ENCODE measurements at places on chromosomes 6 and 20. TPM values are rescaled to one million over a fixed set of nuclear protein-coding genes. Genes with fewer than 3 reads are reported as not detected.

GRCh38 chr20:62571669-62572344 lies 70.5 kb upstream of the SLCO4A1 start:
- no peak for DNase-seq

GRCh38 chr6:110664933-110665332 lies 150.3 kb downstream of the CDK19 start:
- DNase-seq, result no peak

GRCh38 chr20:18637224-18637623 lies 49.4 kb downstream of the DTD1 start:
- DNase-seq, result no peak

DNA sequence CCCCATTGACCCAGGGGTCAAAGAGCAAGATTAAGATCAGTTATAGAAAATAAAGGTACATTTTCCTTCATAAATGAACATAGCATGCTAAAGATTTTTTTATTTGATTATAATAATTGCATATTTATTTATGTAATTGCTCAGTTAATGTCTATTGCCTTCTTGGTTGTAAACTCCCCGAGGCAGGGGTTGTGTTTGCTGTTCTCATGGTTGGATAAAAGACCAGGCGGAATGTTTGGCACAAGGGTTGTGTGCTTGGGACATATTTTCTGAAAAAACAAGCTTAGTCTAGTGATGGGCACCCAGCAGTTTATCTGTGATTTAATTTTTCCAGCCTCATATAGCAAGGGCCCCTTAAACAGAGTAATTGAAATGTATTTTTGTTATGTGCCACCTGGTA lies 47.5 kb upstream of the ZFP64 start:
- DNase-seq, result no peak

- DNase-seq, result no peak
Observed at GRCh38 chr20:4962241-4962855, 39.0 kb downstream of the SLC23A2 start.

DNA sequence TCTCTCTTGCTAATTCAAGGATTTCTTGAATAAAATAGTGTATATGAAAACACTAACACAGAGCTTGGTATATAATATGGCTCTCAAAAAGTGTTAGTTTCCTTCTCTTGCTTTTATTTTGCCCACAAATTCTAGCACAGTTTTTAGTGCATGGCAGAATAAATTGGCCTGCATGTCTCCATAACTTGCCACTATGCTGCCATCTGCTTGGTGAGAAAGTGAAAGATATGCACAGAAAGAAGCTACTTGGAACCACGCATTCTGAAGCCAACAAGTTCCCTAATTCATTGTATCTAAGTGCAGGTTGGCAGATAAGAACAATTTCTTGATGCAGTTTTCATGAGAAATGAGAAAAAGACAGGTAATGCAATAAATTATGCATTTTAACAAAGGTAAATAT lies 101.2 kb downstream of the EPHA7 start:
- DNase-seq, result no peak

GRCh38 chr20:20624914-20625313 lies 87.5 kb downstream of the RALGAPA2 start:
- no peak for DNase-seq

DNA sequence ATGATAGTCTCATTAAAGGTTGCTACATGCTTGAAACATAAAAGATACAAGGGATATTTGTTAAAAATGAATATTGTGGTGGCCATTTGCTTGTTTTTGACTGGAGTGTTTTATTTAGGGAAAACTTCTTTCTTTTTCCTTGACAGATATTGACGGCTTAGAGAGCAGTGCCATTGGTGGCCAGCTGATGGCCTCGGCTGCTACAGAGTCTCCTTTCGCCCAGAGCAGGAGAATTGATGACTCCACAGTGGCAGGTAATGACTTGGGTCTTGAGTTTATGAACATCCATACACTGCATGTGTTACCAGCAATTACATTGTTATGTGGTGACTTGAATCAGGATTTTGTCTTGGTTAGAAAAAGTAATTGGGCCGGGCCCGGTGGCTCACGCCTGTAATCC lies 67.5 kb upstream of the PBOV1 start:
- no peak for DNase-seq

DNA sequence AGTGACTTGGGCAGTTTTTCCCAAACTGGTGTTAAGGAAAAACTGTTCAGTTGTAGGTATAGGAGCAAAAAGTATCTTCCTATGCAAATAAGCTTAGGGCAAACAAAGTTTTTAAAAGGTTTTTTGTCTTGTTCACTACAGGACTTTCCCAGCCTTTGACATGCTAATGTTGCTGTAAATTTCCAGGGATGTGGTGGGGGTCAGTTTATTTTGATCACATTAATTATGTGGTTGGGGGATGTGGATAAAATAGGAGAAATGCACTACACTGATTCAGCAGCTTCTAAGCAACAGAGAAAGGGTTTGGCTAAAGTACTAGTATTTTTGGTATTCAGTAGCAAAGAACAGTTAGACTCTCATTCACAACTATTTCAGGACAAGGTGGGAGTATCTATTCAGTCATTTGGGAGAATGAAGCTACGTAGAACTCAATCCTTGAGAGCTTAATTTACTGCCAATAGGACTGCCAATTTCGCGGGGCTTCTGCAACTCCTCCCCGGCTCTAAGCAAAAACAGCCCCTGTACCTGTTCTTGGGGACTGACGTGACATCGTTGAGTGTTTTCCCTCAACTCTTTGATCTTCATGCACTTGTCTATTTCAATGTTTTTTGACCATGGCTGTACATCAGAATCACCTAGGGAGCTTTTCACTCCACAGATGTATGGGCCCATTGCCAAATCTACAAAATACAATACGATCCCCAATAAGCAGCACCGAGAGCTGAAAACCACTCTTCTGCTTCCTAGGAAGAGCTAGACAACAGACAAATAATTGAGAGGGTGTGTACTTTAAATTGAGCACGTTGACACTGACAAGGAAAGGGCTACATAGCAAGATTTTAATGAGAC lies 94.8 kb upstream of the NHSL1 start:
- DNase-seq, result no peak

- peak; percentile 13 for DNase-seq
Observed at GRCh38 chr20:44033344-44033743, 118.7 kb downstream of the TOX2 start.

GRCh38 chr6:123925350-123925749 lies 121.7 kb downstream of the NKAIN2 start:
- DNase-seq, result no peak

GRCh38 chr6:11486051-11486450 lies 51.5 kb upstream of the TMEM170B start:
- no peak for DNase-seq

- DNase-seq, result no peak
Observed at GRCh38 chr6:147861696-147862095, 353.2 kb downstream of the SAMD5 start.

GRCh38 chr6:162109480-162110050 lies 618.0 kb downstream of the PRKN start:
- DNase-seq, result no peak

DNA sequence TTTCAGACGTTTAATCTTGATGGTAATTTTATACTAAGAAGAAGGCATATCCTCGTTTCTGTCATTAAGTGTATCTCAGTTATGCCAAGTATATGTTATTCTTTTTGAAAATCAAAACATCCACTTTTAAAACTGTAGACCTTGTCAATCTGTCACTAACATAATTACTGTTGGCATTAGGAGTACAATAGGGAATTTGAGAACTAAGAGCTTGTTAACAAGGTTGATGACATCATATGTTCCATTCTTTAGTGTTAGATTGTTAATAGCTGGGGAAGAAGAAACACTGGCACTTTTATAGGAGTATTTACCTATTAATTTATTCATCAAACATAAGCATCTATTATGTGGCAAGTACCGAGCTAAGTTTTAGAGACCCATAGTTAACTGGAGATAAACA lies 76.2 kb downstream of the MAP3K4 start:
- no peak for DNase-seq

- no peak for DNase-seq
Observed at GRCh38 chr20:19692100-19692499, 66.0 kb upstream of the RIN2 start.

GRCh38 chr20:20568604-20569205 lies 143.7 kb downstream of the RALGAPA2 start:
- no peak for DNase-seq

- no peak for DNase-seq
Observed at GRCh38 chr6:68730291-68731054, 95.4 kb downstream of the ADGRB3 start.

DNA sequence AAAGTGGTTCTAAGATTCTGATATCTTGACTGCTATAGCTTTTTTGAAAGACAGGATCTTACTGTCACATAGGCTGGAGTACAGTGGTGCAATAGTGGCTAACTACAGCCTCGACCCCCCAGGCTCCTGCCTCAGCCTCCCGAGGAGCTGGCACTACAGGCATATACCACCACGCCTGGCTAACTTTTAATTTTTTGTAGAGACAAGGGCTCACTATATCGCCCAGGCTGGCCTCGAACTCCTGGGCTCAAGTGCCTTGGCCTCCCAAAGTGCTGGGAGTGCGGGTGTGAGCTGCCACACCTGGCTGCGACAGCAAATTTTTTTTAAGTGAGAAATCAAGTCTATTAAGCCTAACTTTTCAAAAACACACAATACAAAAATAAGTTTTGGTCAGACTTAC lies 106.6 kb downstream of the NOL4L start:
- peak; percentile 38 for DNase-seq

GRCh38 chr6:56062836-56063235 lies 184.5 kb downstream of the COL21A1 start:
- DNase-seq, result no peak

DNA sequence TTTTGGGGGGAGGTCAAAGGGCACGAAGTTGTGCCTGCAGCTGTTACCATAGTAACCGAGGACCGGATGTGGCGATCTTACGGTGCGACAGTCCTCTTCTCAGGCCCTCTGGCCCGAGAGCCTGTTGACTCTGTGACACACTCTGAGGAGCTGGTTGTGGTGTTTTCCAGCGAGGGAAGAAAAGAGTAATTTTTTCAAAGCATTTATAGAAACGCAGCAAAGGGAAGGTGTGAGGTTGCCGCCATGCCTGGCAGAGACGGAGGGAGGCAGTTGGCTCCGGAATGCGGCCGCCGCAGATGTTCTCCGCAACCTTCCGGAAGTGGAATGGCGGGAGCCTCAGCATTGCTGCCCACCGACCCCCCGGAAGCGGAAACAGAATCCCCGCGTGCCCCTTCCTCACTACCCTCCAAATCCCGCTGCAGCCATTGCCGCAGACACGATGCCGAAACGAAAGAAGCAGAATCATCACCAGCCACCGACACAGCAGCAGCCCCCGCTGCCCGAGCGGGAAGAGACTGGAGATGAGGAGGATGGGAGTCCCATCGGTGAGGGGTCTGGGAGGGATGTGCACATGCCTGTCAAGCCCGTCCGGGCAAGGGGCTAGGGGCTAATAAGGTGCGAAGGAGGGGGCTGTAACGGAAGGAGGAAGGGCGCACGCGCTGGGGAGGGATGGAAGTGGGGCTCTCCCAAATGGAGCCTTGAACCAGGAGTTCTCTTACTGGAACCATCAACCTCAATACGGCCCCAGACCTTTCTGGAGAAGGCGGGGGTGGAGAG lies at the start of gene PRR3:
Gene PRR3, plus strand, starts transcription at position 390 of the 777 bp plus-strand sequence. Its CDS starts 50 bp downstream, at position 440.
- peak; percentile 95 for DNase-seq

DNA sequence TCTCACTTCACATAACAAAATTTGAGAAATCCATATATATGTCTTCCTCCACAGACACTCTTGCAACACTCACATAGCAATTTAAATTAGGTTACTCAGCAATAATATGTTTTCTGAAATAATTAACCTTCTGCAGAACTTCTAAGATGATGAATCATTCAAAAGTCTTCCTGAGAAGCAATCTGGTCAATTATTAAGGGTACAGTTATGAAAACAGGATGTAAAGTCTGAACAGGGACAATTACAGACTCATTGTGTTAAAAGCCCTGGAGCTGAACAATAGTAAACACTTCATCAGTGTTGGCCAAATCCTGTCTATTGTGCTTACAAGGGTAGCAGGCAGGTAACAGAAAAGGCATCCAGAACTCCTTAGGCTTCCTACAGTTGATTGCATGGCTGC lies 75.4 kb downstream of the FILIP1 start:
- DNase-seq, result no peak

DNA sequence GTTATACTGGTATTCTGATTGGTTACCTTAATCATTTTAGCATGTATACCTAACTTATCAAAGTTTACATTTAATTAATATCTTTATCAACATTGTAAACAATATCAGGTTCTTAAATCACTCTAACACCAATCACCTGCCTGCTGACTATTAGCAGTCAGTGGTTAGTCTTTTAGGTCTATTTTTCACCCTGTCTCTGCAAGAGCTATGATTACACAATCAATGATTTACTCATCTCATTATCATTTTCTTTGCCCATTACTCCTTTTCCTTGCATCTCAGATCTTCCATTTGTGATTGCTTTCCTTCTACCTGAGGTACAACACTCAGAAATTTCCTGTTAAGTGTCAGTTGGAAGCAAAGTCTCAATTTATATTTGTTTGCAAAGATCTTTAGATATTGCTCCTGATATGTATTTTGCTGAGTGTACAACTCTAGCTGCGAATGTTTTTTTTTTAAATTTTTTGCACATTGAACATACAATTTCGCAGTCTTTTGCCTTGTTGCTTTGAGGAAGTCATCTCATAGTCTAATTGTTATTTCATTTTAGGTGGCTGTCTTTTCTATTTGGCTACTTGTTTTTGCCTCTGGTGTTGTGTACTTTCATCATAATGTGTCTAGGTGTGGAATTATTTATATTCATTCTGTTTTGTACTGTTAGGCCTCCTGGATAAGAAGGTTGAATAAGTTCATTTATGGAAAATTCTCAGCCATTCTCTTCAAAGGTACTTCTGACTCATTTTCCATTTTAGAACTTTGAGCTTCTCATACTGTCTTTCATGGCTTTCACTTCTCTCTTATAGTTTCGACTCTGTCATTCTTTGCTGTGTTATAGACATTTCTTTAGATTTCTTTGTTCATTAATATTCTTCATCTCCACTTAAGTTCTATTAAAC lies 104.9 kb upstream of the CEP162 start:
- DNase-seq, result no peak

DNA sequence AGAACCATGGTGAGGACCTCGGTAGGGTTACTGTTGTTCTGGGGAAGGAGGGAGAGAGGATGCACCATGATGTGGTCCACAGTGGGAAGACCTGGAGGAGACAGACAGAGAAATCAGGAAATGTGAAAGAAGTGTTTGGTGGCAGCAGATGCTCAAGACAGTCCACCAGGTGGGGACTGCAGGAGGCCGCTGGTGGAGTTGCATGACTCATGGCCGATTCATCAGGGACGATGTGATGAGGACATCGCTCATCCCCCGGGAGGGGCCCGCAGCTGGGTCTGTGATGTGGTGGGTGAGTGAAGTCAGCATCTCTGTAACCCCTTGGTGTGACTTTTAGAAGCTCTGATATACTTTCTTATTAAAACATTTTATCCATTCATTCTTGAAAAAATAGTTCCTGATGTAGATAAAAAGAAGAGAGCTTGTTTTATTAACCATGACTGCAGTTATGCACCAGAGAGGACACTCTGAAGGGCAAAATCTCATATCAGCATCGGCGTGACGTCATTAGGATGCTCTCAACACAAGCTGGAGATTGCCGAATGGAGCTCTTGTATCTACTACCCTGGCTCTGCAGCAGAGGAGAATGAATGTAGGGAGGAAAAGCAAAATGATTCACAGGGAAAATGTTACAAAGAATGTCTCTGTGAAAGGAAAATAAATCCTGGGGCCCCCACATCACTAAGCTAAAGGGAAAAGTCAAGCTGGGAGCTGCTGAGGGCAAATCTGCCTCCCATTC lies 71.2 kb downstream of the RAMACL start:
- DNase-seq, result no peak

The CNBD2 gene
- 1.7 TPM for total RNA-seq

The MPIG6B gene
- total RNA-seq, result not detected

The ENPP3 gene
- 1.1 TPM for total RNA-seq

The HDGFL1 gene
- not detected for total RNA-seq

The GPX5 gene
- not detected for total RNA-seq

The PNLDC1 gene
- total RNA-seq, result 0.71 TPM

The RBPJL gene
- total RNA-seq, result not detected

The DTD1 gene
- total RNA-seq, result 12.0 TPM

The CLPSL2 gene
- not detected for total RNA-seq

The ZSCAN23 gene
- total RNA-seq, result 2.9 TPM
